ENCODE measurements at places on chromosomes 3 and 15.

DNA sequence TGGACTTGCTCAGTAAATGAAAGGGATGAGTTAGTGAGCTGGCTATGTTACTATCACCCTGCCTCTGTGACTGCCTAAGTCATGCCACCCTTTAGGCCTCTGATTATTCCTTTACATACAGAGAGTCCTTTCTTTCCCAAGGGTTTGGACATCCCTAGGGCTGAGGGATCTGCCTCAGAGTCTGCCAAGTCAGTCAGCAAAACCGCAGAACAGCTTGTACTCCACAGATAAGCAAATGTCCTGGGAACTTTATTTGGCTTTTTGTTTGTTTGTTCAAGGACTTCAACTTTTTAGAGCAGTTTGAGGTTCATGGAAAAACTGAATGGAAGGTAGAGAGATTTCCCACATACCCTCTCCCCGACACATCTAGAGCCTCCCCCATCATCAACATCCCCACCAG, 82.6 kb upstream of the TRIM42 start:
- peak; percentile 79 for DNase-seq

DNA sequence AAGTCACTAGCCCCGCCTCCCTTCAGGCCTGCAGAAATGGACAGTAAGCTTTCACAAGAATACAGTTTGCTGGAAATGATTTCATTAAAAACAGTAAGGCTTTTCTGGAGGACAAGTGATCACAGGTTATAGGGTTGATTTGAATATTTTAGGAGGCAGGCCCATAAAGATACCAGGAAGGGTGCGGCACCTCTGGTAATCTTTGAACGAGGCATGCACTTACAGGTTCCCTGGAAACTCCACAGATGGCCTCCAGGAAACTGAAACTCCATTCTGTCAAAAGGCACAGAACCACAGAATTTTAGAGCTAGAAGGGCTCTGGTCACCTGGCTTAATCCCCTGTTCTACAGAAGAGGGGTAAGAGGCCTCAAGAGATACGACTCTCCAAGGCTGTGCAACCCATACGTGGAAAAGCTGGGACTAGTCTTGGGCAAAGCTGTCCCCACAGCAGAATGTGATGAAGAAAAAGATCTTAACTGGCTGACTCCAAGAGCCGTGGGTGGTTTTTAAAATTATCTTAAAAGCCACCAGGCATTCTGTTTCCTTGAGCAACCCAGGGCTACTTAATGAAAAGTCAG, 1.2 kb downstream of the STARD5 start:
- no peak for DNase-seq

- DNase-seq, result no peak
Observed at GRCh38 chr3:100899440-100900091, 93.7 kb downstream of the ABI3BP start.

DNA sequence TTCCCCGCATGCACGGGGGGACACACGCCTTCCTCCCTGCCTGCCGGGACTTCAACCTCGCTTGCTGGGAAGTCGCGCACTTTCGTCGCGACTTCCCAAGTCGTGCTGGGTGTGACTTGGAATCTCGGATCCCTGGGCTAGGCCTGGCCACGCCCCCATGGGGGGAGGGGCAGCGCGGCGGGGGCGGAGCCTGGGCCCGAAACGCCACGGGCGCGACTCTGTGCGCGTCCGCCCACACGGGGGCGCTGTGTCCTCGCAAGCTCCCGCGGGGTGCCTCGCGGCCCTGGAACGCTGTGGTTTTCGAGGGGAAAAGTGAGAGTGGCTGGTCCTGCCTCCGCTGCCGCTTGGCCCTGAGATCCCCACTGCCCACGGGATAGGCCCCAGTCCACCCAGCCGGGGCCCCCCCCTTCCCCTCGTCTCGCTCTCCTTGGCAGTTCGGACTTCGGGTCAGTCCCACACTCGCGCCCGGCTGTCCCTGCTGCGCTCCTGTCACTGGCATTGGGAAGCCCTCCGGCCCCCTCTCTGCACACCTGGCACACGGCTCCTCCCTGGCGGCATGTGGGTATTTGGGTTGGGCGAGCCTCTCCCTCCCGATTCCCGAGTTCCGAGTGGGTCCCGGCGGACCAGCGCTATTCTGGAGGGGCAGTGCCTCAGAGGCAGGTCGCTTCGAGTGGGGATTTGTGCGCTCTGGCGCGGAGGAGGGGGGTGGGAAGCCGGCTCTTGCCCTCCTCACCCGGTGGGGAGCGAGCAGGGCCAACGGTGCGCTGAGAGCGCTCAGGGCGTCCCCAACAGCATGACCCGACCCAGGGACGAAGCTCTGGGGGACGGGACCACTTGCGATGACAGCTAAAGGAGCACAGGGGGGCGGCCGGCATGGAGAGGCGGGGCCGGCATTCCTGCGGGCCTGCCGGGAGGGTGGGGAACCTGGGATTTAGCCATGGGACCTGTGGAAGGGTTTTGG, 23.6 kb downstream of the SEC61A1 start:
- DNase-seq, result peak; percentile 90

DNA sequence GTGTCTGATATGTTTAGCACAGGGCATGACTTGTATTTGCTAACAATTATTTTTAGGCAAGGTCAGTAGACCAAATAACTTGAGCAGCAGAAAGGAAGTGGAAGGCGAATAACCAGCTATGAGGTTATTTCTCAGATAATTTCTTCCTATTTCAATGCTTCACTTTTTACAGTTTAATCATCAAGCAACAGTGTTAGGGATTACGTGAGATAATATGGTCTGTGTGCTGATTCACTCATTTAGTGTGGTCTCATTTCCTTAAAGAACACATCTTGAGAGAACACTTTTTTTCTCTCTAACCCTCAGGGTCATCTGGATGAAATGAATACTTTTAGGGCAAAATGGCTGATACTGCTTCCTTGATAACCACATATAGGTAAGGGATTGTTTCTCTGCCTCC, 126.0 kb upstream of the CCNL1 start:
- DNase-seq, result peak; percentile 25

GRCh38 chr15:88476635-88477060, 9.1 kb downstream of the MRPS11 start:
- peak; percentile 74 for DNase-seq
